ENCODE measurements at places on chromosomes 7 and 10.

- DNase-seq = no peak
Measured at GRCh38 chr7:150361807-150362621, 6.6 kb upstream of the REPIN1 start.

DNA sequence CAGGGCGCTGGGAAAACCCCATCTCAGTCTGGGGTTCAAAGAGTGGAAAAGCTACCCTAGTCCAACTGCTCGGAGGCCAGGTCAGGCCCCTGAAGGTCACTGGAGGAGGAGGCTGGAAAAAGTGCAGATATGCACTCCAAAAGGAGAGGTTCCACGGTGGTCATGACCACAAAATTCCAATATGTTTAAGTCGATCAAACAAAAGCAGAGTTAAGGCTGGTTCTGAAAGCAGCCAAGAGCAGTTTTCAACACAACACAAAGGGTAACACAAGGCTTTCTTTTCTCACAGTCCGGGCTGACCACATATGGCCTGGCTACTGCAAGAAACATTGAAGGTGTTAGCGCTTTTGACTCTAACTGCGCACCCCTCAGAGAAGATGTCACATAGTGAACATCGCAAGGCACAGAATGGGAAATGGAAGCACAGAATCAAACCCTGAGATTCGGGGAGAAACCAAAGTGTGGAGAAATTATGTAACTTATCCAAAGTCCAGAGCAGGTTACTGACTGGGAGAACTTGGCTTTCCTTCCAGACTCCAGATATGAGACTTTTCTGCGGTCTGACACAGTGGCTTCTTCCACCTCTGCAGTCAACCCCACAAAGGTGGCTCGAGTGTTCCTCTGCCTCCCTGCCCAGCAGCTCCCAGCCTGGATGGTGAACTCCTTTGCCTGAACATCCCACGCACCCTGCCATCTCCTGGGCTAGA lies 1.3 kb upstream of the GRB10 start:
- no peak for DNase-seq

- DNase-seq = no peak
Measured at GRCh38 chr10:130175074-130175473, 38.9 kb downstream of the GLRX3 start.

DNA sequence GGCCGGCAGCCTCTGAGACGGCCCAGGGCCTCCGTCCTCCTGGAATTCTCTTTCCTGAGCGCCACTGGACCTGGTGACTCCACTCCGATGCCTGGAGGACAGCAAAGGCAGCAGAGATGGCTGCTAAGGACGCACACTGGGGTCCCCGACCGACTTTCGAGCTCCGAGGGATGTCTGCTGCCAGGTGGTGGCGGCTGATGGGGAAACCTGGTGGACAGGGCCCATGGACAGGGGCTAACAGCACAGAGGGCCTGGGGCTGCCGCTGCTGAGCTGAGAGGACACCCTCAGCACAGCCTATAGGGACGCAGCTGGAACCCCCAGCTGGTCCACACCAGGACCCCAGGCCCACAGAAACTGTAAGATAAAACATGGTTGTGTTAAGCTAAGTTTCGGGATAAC lies 366.3 kb downstream of the DNAJB6 start:
- no peak for DNase-seq

GRCh38 chr7:45148653-45148973 lies 9.0 kb upstream of the RAMP3 start:
- DNase-seq = no peak

DNA sequence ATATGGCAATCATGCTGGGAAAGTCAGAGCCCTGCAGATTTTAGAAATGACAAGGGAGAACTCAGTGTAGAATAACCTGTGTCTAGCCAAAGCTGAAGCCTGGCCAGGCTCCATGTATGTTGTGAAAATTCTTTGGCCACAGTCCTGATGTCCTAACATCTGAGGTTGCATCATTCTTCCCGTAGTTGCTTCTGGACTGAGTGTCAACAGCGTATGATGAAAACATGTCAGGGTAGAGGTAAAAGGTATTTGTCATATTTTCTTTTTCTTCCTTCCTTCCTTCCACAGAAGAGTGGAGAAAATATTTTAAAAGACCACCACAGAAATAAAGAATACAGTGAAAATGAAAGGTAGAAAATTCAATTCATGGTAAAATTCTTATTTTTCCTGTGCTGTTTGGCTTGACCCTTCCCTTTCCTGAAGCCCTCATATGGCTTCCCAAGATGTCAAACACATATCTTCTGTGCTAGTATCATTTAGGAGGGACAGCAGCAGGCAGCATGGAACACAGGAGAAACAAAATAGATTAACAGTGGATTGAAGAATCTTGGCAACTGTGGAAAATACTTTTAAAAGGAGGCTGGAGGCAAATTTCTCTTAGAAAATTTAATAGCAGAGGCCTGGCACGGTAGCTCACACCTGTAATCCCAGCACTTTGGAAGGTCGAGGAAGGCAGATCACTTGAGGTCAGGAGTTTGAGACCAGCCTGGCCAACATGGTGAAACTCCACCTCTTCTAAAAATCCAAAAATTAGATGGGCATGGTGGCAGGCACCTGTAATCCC lies 18.9 kb upstream of the NRBF2 start:
- no peak for DNase-seq

- no peak for DNase-seq
Measured at GRCh38 chr7:28448708-28449107, 36.4 kb downstream of the CREB5 start.

DNA sequence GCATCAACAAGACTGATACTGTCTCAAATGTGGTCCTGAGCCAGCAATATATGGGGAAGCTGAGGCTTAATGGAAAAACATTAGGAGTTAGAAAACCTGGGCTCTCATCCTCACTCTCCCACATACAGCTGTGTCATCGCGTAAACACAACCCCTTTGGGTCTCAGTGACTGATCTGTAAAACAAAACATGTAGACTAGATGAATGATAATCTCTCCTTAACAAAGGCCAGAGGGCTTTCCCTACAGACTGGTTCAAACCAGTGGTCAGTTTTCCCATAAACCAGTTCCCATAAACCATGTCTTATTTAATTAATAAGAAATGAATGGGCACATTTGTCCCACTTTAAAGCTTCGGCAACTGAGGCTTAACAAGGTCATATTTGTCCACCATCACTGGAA lies 48.1 kb downstream of the OSBPL3 start:
- no peak for DNase-seq

GRCh38 chr7:94237417-94237816 lies 157.3 kb upstream of the COL1A2 start:
- DNase-seq = no peak

DNA sequence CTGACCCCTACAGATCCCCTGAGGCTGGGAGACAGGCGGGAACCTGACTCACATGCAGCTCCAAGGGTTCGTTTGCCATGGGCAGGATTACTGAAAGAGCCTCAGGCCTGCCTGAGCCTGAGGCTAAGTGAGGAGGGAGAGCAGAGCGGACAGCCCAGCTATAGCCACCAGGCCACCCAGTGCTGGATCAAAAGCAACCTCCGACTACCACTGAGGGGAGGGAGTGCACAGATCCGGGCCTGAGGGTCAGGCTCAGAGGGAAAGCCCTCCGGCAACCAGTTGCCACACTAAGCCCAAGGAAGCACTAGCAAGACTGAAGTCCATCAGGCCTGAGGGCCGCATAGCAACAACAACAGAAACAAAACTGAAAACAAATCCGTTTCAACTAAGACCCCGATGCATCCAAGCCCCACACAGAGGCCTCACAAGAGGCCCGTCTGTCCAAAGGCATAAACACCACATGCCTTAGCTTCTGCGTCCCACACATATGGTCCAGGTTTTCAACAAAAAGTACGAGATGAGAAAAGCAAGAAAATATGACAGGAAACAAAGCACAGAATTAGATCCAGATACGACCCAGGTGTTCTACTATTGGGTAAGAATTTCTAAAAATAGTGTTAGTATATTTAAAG lies 92.5 kb upstream of the VIPR2 start:
- DNase-seq = no peak

DNA sequence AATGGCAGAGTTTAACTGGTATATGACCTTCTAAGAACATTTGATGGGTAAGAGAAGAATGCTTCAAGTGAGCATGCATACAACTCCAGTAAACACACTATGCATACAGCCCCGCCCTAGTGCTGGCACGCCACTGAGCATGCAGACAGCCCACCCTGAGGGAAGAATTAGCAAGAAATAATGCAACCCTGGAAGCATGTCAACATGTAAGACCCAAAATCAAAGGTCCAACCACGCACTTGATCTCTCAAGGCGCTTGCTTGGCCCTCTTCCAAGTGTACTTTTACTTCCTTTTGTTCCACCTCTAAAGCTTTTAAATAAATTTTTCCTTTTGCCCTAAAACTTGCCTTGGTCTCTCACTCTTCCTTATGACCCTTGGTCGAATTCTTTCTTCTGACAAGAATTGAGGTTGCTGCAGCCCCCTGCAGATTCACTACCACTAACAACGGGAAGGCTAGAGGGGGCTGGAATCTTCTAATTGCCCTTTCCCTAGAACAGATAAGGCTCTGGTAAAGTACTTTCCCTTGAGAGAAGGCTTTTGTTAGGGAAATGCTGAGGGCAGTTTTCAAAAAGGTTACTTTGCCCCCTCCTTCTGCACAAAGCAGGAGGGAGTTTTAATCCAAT lies 3.4 kb downstream of the FAM24B start:
- DNase-seq = no peak

DNA sequence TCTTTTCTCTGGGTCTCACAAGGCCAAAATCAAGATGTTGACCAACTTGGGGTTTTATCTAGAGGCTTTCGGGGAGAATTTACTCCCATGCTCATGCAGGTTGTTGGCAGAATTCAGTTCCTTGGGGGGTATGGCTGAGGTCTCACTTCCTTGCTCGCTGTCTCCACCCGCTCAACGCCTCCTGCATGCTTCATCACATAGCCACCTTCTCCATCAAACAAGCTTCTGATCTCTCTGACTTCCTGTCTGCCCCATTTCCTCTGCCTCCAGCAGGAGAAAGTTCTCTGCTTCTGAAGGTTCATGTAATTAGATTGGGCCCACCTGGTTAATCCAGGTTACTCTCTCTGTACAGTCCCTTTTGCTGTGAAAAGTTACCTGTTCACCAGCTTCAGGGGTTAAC lies 179.1 kb upstream of the FZD1 start:
- peak; percentile 4 for DNase-seq

- no peak for DNase-seq
Measured at GRCh38 chr10:123742751-123743440, 76.7 kb downstream of the GPR26 start.

DNA sequence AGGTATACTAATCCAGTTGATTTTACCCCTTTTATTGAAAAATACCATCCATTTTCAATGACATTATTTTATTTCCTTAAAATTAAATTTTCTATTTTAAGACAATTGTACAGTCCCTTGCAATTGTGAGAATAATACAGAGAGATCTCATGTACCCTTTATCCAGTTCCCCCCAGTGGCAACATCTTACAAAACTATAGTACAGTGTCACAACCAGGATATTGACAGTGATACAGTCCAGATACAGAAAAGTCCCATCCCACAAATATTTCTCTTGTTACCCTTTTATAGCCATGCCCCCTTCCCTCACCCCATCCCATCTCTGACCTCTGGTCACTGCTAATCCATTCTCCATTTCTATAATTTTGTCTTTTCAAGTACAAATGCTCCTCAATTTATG lies 18.5 kb downstream of the ELFN1 start:
- DNase-seq = no peak

DNA sequence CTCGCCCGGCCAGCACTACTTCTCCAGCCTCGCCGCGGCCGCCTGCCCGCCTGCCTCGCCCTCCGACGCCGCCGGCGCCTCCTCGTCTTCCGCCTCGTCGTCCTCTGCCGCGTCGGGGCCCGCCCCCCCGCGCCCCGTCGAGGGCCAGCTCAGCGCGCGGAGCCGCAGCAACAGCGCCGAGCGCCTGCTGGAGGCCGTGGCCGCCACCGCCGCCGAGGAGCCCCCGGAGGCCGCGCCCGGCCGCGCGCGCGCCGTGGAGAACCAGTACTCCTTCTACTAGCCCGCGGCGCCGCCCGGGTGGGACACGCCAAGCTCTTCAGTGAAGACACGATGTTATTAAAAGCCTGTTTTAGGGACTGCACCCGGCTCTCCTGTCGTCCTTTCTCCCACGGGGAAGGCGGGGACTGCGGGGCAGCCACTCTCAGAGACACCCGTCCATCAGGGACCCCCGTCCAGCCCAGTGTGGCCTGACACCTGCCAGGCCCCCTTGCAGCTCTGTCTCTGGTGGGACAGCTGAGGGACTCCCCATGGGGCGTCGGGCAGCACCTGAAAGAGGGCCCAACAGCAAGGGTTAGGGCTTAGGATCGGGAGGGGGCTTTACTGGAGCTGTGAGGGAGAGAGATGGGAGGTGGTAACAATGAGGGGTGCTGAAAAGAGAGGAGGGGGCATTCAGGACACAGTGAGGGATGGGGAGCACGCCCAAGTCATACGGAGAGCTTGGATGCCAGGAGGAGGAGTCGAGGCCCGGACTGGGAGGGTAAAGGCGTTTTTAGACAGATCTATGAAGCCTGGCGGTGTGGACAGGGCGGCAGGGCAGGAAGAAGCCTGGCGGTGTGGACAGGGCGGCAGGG lies 34.7 kb downstream of the SPDYE6 start:
- DNase-seq = no peak

DNA sequence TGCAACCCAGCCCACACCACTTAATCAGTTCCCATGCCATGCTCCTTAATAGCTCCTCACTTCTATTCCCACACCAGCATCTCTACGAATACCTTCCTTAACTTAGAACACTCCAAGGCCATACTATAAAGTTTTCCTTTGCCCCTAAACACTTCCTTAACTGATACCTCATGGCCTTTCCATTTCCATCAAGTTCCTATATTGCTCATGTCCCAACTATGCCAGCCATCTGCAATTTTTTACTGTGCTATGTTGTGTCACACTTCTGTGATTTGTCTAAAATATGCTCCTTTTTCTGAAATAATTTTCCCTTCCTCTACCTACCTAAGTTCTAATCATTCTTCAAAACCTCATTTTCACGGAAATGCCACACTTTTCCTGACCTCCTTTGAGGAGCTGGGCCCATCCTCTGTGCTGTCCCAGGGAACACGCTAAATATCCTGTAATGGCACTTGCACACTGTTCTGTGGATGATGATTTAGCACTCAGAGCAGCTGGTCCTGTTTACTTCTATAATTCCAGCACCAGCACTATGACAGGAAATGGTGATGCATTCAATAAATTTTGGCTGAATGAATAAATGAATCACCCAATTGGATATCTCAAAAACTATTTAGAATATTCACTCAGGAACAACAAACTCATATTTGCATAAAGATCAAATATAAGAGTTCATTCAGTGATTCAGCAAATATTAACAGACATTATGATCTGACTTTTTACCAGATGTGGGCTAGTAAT lies 266.5 kb upstream of the HGF start:
- no peak for DNase-seq

GRCh38 chr10:25912866-25913265 lies 21.2 kb upstream of the MYO3A start:
- DNase-seq = no peak

- DNase-seq = no peak
Measured at GRCh38 chr7:29468196-29468595, 95.4 kb upstream of the PRR15 start.

Data from central memory CD4-positive, alpha-beta T cell (primary cell).